CD4-positive, alpha-beta T cell (primary cell): ENCODE measurements at places on chromosomes 4 and X. TPM values are rescaled to one million over a fixed set of nuclear protein-coding genes. Genes with fewer than 3 reads are reported as not detected.

- DNase-seq, result no peak
These were observed 14.9 kb downstream of the RAB33A start for GRCh38 chrX:130186651-130187050.

GRCh38 chr4:121960818-121961217 lies 9.0 kb upstream of the TRPC3 start:
- no peak for DNase-seq

DNA sequence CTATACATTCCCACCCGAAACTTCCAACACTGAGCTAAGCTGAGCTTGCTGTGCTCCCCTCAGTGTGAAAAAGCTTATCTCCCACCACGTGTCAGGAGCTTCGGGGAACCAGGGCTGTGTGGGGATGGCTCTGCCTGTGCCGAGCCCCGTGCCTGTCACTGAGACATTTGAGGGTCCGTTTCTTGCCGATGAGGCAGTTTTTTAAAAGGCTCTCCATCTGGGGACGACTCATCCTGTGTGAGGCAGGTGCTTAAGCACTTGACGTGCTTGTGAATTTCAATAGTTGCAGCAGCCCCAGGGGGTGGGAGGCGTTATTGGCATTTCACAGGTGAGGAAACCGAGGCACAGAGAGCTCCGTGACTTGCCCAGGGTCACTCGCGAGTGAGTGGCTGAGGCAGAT lies 151.8 kb downstream of the STOX2 start:
- no peak for DNase-seq

- no peak for DNase-seq
These were observed 22.4 kb upstream of the SH3KBP1 start for GRCh38 chrX:19909761-19910160.

GRCh38 chrX:111443946-111444345 lies 32.0 kb upstream of the DCX start:
- DNase-seq, result no peak

GRCh38 chrX:93422693-93423092 lies 250.7 kb downstream of the NAP1L3 start:
- DNase-seq, result no peak

POF1B gene
- total RNA-seq, result 0.05 TPM
